ENCODE measurements at places on chromosomes 2 and 18.

DNA sequence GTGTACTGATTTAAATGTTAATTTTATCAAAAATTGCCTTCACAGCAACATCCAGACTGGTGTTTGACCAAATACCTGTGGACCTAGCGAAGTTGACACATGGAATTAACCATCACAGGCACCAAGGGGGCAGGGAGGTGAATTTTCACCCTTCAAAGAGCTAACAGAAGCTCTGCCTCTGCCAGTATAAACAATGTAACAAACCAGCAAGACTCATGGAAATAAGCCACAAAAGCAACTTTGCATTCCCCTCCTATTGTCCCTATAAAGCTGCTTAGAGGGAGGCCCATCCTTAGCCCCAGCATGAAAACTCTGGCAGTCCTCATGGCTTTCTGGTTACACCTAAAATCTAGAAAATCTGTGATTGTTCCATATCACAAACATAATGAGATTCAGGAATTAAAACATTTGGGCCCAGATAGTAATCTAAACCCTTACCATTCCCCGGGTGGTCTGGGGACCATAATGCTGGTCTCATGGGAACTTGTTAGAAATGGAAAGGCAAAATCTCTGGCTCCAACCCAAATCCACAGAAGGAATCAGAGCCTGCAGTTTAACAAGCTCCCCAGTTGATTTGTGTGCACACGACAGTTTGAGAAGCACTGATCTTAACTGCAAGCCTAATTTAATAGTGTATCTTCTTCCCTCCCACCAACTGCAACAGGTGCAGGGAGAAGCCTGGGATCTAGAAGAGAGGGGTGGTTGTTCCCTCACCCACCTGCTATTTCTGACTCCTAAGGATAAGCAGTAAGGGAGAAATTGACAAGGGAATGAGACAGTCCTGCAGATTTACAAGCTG lies 23.1 kb downstream of the SERPINB11 start:
- DNase-seq: no peak

GRCh38 chr18:55252901-55253300 lies 293.6 kb upstream of the CCDC68 start:
- DNase-seq: peak; percentile 46

- no peak for DNase-seq
These were observed 61.6 kb upstream of the NOSTRIN start for GRCh38 chr2:168740788-168741187.

DNA sequence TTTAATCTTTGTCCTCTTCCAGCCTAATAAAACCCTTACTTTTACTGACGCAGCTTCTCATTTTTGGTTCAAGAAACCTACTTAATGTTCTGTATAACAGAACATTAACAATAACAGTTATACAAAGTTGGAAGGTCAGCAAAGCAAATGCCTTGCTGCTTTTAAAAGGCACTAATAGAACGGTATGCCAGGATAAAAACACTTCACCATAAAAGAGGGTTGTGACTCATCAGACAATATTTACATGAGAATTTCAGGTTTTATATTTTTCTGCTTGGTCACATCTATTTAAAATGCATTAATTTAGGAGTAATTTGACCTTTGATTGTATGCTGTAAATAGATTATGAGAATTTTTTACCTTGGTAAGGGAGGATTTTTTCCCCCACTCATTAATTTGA lies 3.0 kb downstream of the KLHL41 start:
- peak; percentile 3 for DNase-seq

- no peak for DNase-seq
These were observed 50.6 kb upstream of the EML6 start for GRCh38 chr2:54672590-54673456.

- no peak for DNase-seq
These were observed 114.8 kb downstream of the PLB1 start for GRCh38 chr2:28610583-28611201.

GRCh38 chr2:173588931-173589369 lies 234.3 kb downstream of the CDCA7 start:
- no peak for DNase-seq

- no peak for DNase-seq
These were observed 112.9 kb downstream of the SLC39A10 start for GRCh38 chr2:195769975-195770374.

GRCh38 chr2:152781175-152781574 lies 62.8 kb downstream of the ARL6IP6 start:
- DNase-seq: no peak

DNA sequence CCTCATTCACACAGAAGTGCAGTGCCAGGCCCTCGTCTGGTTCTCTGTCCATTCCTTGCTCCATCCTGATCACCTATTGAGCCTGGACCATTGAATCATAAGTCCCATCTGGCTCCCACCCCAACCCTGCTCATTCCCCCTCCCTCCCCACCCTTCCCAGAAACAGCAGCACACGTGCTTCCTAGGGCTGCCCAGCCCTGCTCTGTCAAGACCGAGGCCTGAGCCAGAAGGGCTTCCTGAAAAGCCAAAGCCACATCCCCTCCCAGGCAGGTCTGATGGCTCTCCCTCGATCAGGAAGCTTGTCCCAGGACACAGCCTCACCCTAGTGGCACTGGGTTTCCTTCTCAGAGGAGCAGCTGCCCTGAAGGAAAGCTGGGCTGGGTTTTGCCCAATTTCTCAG lies 79.8 kb upstream of the FZD7 start:
- no peak for DNase-seq

GRCh38 chr2:214674278-214674677 lies 135.2 kb downstream of the BARD1 start:
- DNase-seq: no peak

GRCh38 chr2:143548032-143548431 lies 418.8 kb downstream of the ARHGAP15 start:
- DNase-seq: no peak

DNA sequence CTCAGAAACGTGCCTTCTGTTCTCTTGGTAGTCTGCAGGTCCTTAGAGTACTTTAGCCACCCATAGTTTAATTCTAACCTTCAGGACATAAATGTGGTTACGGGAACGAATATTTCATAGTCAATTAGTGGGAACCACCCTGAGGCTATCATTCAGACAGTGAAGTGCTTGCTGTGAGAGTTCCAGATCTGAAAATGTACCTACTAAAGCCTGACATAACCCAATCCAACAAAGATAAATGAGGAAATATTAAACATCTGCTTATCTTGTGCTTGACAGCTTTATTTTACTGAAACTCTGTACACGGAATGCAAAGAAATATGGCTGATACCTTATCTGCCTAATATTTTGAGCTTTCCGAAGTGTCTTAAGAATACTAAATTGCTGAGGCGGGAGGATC lies 43.0 kb downstream of the RAB27B start:
- no peak for DNase-seq

GRCh38 chr2:46561731-46562450 lies 82.5 kb downstream of the TMEM247 start:
- DNase-seq: no peak

DNA sequence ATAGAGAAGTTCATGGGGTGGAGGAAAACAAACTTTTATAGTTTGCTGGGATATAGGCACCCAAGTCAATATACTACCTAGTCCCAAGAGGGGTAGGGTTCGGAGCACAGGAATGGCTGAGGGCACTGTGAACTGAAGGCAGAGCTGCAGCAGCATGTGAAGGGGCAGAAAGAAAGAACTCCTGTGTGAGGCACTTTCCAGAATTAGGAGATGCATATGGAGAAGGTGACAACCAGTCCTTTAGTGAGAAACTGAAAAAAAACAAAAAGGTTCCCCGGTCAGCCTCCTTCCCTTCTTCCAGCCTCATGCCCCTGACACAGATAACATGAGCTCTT lies 429.1 kb downstream of the DSC3 start:
- no peak for DNase-seq

DNA sequence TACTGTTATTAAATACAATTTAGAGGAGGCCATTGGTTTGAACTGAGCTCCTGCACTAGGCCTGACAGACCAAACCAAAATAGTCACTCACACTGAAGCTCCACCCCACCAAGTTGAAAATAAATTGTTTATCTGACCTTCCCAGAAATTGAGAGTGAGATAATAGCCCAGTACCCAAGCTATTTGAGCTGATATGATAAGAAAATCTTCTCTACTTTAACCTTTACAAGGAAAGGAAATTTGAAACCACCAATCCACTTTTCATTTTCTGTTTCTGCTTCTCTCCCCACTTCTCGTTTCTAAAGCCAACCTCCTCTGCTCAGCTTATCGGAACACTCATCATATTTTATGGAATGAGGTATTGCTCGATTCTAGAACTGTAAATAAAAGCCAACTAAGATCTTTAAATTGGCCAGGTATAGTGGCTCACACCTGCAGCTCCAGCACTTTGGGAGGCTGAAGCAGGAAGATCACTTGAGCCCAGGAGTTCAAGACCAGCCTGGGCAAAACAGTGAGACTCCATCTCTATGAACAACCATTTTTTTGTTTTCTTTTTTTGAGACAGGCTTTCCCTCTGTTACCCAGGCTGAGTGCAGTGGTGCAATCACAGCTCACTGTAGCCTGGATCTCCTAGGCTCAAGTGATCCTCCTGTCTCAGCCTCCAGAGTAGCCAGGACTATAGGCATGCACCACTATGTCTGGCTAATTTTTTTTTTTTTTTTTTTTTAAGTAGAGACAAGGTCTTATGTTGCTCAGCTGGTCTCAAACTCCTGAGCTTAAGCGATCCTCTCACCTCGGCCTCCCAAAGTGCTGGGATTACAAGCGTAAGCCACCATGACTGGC lies 13.3 kb upstream of the GALM start:
- DNase-seq: no peak

DNA sequence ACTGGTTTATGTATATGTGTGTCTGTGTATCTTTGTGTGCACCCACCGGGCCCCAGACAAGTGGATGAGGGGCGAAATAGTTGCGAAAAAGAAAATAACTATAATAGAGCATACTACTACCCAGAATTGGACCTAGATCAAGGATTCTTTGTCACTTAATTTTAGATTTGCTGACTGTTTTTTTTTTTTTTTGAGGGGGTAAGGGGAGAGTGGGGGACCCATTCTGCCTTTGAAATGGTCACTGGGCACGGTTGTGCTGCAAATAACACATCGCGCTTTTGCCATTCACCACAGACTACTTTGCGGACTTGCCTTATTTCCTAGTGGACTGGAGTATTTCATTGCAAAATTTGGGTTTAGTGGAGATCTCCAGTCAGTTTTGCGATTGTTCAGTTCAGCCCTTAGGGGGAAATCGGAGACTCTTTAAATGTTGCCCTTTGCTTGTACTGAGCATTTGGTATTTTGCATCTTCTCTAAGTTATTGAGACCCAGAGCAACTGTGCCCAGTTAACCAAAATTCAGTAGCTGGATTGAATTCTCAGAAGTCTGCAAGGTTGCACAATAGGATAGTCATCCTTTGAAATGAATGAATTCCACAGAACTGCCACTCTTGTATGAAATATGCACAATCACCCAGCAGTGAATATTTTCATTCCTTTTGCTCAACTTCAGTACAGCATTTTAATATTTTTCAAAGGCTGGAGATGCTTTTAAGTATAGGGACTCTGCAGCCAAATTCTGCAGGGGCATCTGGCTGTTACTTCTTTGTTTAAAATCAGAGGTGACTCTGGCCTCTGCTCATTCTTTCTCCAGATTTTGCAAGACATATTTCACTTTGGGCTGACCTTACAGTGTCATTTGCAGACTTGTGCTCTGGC lies 2.9 kb downstream of the TRIB2 start:
- peak; percentile 98 for DNase-seq

DNA sequence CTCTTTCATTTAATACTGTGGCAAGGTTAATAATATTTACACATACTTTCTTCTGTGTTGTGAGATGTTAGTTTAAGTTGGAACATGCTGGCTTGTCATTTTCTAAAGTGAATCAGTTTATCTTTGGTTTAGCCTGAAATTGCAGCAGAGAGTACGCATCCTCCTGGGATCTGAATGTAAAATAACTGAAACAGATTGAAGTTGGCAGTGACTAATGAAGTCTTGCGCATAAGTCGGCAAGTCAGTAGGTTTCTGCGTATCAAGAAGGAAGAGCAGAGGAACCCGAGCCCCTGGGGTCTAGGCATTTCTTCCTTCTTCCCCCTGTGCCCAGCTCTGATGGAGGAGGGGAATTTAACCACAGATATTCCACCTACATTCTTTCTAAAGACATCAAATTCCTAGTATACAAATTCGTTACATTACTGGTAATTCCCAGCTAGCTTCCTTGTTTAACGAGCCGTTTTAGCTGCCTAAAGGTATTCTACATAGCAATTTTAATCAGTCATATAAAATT lies 392.1 kb upstream of the RAB12 start:
- DNase-seq: no peak

- DNase-seq: peak; percentile 88
These were observed 2.7 kb downstream of the TNS1 start for GRCh38 chr2:218000136-218000535.

DNA sequence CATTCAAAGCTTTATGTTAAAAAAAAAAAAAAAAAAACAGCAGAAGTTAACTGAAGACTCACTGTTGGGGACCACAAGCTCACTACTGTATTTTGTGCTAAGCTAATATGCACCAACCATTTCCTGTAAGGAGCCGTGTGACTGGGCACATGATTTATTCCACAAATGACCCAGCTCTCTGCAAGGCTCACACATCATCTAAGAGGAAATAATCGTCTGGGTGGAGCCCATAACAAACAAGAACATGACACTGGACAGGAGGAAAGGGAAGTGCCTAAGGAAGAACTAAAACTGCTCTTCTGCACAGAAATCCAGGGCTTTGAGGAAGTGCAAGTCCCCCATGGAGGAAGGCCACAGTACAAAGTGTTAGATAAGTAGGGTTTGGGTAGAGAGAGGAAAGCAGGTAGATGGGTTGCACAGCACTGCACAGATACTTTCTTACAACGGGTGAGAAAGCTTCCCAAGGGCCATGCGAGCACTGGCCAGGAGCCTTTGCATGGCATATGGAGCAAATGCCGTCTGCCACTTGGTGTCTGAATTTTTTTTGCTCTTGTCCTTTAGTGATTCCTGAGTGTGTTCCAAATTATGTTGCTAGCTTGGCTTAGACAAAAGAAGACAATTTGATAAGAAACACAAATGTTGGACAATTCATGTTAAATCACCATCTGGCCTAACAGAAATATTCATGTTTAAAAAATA lies 24.4 kb downstream of the NFE2L2 start:
- DNase-seq: peak; percentile 53

DNA sequence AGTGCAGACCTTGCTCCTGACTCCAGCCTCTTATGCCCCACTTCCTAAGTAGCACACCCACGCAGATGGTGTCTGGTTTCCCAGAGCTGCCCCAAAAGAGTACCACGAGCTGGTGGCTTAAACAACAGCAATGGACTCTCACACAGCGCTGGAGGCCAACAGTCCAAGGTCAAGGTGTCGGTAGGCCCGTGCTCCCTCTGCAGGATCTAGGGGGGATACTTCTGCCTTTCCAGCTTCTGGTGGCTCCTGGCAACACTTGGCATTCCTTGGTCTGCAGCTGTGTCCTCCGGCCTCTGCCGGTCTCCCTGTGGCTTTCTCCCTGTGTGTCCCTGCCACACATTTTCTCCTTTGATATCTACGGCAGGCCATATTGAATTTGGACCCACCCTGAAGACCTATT lies 99.0 kb downstream of the TSHZ1 start:
- no peak for DNase-seq

GRCh38 chr2:145258903-145259579 lies 739.1 kb upstream of the ZEB2 start:
- no peak for DNase-seq

- DNase-seq: no peak
These were observed 885.0 kb downstream of the SLC4A3 start for GRCh38 chr2:220512419-220512818.

GRCh38 chr2:104528101-104528500 lies 325.8 kb upstream of the POU3F3 start:
- DNase-seq: no peak

GRCh38 chr2:23346029-23346428 lies 39.0 kb upstream of the KLHL29 start:
- DNase-seq: no peak

- DNase-seq: no peak
These were observed 405.4 kb downstream of the SETBP1 start for GRCh38 chr18:45085916-45086624.

Measured in fibroblast of gingiva (primary cell).